ENCODE measurements at places on chromosomes 7 and 10. TPM values are rescaled to one million over a fixed set of nuclear protein-coding genes. Genes with fewer than 3 reads are reported as not detected.

DNA sequence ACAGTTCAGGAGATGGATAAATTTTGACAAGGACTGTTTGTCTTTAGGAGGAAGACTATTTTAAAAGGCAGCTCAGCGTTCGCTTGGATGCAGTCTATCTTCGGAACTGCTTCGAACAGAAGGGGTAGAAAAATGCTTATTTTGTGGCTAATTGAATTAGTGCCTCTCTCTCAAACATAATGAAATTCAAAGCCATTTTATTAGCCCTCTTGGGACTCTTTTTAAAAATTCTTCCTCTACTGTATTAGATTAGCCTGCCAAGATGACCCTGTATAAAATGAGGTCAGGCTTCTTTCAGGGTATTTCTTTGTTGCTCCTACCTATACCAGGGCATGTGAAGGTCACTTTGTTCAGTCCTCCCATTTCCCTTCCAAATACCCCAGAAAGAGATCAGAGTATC, 379.2 kb upstream of the NFE2L3 start:
- no peak for DNase-seq

- no peak for DNase-seq
Observed at GRCh38 chr10:132468216-132468615, 69.4 kb upstream of the INPP5A start.

GRCh38 chr10:131653140-131653539, 247.7 kb upstream of the PPP2R2D start:
- DNase-seq: no peak

GRCh38 chr7:4416396-4417056, 265.6 kb upstream of the FOXK1 start:
- DNase-seq: no peak

- DNase-seq: no peak
Observed at GRCh38 chr10:71253981-71254818, 41.8 kb downstream of the UNC5B start.

- DNase-seq: peak; percentile 13
Observed at GRCh38 chr7:26397796-26398426, 106.2 kb downstream of the SNX10 start.

RGR gene
- total RNA-seq: not detected

TAS2R3 gene
- total RNA-seq: 0.79 TPM

Data from natural killer cell (primary cell).